ENCODE measurements at places on chromosomes 11 and 22.

GRCh38 chr11:78209478-78209877 is 20.8 kb downstream of the USP35 start:
- no peak for DNase-seq

DNA sequence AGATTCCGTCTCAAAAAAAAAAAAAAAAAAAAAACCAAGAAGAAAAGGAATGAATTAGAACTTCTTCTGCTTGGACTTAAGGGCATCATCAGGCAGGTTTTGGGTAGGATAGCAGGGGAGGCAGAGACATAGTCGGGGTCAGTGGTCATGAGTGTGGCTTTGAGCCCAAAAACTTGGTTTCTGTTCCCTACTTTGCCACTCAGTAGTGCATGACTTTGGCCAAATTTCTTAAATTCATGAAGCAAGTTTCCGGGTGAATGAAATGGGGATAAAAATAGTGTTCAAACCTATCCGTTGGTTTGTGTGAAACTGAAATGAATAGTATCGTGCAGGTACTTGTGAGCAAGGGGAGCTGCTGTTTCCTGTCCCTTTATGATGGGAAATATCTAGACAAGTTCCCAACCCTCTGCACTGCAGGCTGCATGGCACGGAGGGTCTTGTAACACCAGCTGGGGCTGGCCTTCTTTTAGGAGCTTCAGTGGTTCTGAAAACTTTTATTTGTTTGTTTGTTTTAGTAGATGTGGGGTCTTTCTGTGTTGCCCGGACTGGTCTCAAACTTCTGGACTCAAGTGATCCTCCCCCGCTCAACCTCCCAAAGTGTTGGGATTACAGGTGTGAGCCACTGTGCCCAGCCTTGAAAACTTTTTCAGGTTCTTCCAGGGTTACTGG is 18.4 kb downstream of the NEAT1 start:
- no peak for DNase-seq

- no peak for DNase-seq
These were observed 75.0 kb upstream of the AMPD3 start for GRCh38 chr11:10379871-10380568.

DNA sequence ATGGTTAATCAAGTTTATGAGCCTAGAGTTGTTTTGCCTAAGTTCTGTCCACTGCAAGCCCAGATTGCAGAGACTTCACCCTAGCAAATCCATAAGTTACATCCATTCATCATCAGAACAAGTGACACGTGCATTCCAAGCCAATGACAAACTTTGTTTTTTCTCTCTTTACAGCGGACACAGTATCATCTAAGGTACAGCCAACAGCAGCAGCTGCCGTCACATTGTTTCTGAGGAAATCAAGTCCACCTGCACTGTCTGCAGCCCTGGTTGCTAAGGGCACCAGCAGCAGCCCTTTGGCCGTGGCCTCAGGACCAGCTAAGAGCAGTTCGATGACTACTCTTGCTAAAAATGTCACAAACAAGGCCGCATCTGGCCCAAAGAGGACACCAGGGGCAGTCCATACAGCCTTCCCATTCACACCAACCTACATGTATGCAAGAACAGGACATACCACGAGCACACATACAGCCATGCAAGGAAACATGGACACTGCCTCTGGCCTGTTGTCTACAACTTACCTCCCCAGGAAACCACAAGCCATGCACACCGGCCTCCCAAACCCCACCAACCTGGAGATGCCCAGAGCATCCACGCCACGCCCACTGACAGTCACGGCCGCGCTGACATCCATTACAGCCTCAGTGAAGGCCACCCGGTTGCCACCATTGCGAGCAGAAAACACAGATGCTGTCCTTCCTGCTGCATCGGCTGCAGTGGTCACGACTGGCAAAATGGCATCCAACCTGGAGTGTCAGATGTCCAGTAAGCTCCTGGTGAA is 155.8 kb downstream of the C11orf91 start:
- no peak for DNase-seq

DNA sequence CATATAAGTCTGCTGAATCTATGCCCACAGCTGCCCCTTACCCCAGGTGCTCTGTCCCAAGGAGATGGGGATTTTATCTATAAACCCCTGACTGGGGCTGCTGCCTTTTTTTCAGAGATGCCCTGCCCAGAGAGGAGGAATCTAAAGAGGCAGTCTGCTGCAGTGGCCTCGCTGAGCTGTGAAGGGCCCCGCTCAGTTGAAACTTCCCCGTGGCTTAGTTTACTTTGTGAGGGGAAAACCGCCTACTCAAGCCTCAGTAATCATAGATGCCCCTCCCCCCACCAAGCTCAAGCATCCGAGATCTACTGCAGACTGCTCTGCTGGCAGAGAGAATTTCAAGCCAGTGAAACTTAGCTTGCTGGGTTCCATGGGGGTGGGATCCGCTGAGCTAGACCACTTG is 7.4 kb upstream of the SCGB1D4 start:
- no peak for DNase-seq

GRCh38 chr11:16856022-16856471 is 117.6 kb downstream of the C11orf58 start:
- DNase-seq: no peak

- DNase-seq: no peak
These were observed 15.3 kb upstream of the ANKK1 start for GRCh38 chr11:113372309-113372708.

DNA sequence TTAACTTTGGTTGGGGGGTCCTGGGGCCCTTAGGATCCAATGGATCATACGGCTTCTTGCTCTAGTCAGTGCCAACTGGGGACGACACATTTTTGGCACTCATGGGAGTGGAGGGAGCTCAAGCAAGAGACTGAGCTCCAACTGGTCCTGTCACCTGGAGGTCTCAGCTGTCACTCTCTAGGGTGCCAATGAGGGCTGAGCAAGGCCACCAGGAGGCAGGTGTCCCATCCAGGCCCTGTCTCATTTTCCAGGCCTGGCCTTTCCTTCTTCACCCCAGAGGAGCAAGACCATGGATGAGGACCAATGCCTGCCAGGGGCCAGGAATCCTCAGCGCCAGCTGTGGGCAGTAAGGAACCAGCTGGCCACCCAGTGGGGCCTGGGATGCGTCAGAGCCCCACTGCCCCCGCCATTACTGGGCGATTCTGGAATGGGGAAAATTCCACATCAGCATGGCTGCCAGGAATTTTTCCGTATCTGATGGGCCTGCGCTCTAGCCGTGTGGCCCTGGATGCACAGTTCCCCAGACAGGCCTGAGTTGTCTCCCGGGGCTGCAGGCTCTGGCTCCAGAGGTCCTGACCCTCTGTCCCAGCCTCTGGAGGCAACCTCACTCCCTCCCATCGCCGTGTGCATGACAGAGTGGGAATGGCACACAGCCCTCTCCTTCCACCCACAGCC is 669 bp upstream of the GAL3ST1 start:
- DNase-seq: no peak

DNA sequence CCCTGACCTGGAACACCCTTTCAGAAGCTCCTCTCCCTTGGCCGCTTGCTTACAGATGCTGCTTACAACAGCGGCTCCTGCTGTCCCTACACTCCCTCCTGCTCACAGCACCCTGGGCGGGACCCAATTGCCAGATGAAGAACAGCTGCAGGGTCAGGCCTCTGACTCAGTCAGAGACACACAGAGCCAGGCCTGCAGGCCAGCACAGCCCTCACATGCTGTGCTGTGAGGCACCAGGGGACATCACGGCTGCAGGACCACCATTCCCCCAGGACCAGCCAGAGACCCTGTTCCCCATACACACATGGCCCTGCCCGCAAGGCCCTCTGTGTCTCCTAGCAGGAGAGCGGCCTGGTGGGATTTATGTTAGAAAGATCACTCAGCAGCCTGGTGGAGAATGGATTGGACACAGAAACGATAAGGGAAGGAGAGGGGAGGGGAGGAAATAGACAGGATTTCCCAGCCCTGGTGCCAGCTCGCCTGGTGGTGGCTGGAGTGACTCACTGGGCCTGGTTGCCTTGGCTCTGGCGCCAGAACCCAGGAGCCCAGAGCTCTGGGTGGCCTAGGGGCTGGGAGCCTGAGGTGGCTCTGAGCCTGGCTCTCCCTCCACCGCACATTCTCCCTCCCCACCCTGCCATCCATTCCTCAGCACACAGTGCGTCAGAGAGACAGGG is 6.7 kb downstream of the CAPN5 start:
- no peak for DNase-seq

DNA sequence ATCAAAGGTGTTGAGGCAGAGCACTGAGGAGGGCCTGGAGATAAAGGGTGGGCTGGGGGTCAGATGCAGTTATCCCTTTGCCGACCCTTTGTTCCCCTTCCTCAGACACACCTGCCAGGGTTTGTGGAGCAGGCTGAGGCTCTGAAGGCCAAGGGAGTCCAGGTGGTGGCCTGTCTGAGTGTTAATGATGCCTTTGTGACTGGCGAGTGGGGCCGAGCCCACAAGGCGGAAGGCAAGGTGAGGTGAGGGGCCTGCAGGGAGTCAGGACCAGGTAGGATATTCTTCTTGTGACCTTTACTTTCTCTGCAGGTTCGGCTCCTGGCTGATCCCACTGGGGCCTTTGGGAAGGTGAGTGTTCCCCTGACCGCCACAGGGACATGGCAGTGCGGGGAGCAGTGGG is 2.6 kb downstream of the PRDX5 start:
- DNase-seq: no peak

GRCh38 chr11:62501432-62501891 is 45.1 kb downstream of the AHNAK start:
- no peak for DNase-seq
